Activated naive CD4-positive, alpha-beta T cell treated with anti-CD3 and anti-CD28 coated beads, Interleukin-2, amount 50 U/mL, for 72 hours (primary cell): ENCODE measurements at places on chromosomes 2 and 18.

DNA sequence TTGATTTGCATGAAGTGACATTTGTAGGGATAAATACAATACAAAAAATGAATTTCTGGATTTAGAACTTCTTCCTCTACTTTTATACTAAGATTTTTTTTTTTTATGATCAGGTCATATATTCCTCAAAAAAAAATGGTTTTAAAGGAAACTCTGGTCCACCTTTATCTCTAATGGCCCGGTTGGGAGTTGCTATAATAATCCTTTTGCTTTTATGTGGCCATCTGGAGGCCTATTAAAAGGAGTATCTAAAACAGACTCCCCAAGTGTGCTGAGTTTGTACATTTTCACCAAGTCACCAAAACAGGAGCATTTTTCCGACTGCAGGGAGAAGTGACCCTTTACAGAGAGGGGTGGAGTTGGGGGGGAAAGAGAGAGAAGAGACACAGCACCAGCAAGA lies 329.2 kb upstream of the FIGN start:
- DNase-seq: no peak

DNA sequence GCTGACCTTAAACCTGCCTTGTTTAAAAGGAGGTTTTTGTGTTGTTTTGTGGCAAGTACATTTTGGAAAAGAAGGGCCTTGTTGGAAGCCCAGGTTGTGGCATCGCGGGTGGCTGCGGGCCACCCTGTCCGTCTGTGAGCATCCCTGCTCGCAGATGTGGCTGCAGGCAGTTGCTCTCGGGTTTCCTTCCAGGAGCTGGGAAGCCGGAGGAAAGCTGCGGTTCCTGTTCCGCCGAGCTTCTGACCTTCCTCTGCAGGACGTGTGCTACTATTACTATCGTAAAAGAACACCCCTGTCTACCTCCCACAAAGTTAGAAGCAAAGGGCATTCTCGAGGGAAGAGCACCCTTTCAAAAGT lies 766 bp downstream of the MFF start:
- DNase-seq: no peak

- DNase-seq: no peak
These were observed 558.9 kb upstream of the PKDCC start for GRCh38 chr2:41488888-41489287.

DNA sequence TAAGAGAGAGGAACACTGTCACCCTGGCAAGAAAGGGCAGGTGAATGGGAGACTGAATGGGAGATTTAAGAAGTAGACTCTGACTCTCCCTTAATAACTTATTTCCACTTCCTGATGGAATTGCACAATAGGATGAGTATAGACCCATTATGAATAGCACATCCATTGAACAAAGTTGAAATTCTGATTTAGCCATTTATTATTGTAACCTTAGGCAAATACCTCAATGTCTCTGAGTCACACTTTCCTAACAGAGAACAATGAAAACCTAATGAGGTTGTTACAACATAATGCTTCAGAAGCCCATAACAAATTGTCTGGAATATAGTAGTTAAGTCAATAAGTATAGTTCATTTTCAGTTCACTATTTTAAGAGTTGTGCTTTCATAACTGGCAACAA lies 78.9 kb downstream of the NRXN1 start:
- DNase-seq: no peak

GRCh38 chr2:144099780-144100377 lies 420.0 kb downstream of the ZEB2 start:
- no peak for DNase-seq

GRCh38 chr18:30489890-30490643 lies 552.5 kb downstream of the DSC3 start:
- DNase-seq: no peak

DNA sequence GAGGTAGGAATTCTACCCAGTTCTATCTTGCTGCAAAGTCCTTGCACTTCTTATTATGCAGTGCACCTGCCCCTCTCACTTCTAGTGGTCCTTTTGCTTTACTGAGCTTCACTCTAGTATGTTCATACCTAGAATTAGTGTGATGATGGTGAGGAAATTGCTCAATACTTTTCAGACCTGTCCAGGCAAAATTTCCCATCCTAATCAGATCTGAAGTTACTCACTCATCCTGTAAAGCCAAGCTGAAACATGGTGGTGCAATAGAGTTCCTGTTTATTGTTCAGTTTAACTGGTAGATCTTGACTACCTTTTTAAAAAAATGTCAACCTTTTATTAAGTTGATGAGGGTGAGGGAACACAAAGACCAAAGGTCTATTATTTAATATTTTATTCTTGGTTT lies 12.6 kb upstream of the FIGN start:
- DNase-seq: no peak

DNA sequence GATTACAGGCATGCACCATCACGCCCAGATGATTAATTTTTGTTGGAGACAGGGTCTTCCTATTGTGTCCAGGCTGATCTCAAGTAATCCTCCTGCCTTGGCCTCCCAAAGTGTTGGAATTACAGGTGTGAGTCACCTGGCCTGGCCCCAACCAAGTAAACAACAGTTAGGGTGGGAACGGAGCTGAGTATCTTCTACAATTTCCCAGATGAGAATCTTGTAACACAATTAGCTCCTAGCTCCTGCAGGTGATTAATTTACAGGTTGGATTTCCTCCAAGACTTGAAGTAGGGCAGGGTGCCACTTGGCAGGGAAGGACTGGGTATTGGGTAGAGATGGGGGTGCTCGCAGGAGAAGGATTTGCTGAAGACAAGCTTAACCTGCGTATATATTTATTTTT lies 17.8 kb downstream of the NLRC4 start:
- no peak for DNase-seq

- DNase-seq: no peak
These were observed 24.6 kb downstream of the PRKRA start for GRCh38 chr2:178426388-178426787.

DNA sequence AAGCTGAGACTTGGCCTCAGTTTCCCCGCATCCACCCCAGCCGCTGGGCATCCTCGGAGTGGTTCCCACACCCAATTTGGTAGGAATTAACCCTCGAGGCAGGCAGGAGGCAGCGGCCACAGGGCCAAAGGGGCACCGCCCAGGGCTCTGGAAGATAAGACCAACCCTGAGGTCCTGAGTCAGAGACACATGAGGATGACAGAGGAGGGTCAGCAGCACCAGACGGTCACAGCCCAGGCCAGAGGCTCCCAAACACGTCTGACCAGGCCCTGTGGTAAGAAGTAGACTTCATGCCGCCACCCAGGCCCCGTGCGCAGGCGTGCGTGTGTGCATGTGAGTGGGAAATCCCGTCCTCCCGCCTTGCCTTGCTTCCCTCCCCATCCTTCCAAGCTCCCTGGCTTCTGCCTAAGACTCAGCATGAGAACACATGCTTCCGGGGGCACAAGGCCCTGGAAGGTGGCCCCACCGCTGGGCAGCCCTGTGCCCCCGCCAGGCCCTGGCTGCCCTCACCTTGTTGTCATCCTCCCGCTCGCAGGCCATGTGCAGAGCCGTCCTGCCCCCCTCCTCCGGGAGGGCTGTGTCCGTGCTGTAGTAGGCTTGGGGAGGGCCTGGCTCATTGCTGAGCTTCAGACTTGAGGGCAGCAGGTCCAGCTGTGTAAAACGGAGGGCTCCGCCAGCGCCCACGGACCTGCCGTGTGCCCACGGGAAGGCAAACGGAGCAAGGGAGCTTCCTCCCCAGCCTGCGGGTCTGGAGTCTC lies 46.3 kb downstream of the ANKMY1 start:
- no peak for DNase-seq

GRCh38 chr18:10006311-10006893 lies 92.6 kb downstream of the VAPA start:
- DNase-seq: no peak

DNA sequence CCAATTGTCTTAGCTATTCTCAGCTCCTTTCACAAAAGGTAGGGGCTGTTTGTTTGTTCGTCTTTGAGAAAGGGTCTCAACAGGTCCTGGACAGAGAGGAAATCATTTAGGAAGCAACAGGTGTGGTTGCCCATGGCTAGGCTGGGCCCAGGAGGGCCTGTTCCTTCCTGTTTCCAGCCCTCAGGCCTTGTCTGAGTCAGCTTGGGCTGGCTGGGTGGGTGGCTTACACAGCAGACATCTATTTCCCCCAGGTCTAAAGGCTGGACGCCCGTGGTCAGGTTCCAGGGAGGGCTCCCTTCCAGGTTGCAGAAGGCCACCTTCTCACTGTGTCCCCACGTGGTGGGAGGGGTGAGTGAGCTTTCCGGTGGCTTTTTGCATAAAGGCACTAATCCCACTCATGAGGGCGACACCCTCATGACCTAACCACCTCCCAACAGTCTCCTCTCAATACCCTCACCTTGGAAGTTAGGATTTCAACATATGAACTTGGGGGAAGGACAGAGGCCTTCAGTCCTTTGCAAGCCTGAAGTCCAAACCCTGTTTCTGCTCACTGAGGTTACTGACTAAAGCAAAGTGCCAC lies 45.5 kb downstream of the ARHGEF4 start:
- no peak for DNase-seq

- no peak for DNase-seq
These were observed 48.4 kb downstream of the DCDC2C start for GRCh38 chr2:3751806-3752205.

DNA sequence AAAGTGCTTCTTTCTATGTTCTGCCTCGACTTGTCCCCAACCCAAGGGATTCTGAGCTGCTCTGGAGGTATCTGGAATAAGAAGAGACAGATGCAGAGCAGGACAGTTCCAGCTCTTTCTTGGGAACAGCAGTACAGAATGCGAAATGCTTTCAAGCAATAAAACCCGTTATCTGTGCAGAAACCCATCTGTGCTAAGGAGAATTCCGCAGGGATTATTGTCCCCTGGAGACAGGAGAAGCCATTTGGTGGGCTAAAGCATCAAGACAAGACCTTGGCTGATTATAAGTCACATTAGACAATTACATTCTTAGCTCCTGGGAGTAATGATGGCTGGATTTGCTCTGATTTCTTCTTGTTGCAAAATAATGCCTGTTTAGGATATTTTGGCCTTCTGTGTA lies 185.4 kb upstream of the GLI2 start:
- no peak for DNase-seq

GRCh38 chr2:10242451-10242850 lies 60.3 kb upstream of the HPCAL1 start:
- DNase-seq: no peak

DNA sequence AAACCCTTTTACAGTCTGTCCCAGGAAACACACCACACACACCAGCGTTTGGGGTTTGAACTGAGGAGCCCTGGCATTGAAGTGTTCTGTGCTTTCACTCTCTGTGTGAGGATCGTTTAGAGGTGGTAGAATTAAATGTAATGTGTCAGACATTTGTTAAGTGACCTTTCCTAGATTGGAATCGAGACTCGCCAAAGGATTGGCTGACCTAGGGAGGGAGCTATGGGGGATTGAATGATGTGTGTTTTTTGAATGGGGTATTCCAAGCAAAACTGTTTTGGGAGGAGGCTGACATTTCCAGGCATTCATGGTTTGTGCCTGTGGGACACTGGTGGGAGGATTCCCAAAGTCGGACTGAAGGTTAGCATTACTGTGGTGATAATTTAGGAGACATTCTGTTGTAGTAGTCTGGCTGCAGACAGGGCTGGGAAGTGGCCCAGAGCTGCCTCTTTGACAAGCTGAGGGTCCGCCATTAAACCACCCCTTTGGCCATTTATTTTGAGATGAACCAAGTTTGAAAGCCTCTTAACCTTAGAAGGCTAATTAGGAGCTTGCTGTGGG lies 1.7 kb downstream of the MYO1B start:
- DNase-seq: no peak

GRCh38 chr18:26703170-26703930 lies 155.0 kb upstream of the KCTD1 start:
- DNase-seq: no peak

- no peak for DNase-seq
These were observed 109.8 kb downstream of the PARD3B start for GRCh38 chr2:204655101-204655500.

- no peak for DNase-seq
These were observed 28.2 kb upstream of the GATA6 start for GRCh38 chr18:22141211-22141610.

- DNase-seq: no peak
These were observed 650.1 kb downstream of the SLC4A3 start for GRCh38 chr2:220277445-220277975.

DNA sequence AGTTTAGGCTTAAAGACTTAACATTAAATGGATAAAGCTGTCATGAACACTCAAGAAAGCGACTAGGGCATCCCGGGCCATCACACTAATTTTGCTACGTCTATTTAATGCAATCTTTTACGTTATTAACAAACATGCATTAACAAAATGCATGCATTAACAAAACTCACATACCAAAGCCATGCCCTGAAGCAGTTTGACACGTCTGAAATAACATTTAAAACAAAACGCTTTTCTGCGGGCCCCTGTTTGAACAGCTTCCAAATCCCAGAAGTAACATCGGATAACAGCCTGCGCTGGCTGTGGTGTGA lies 458 bp downstream of the B4GALT6 start:
- DNase-seq: no peak

GRCh38 chr18:49393011-49393410 lies 67.4 kb downstream of the DYM start:
- no peak for DNase-seq

DNA sequence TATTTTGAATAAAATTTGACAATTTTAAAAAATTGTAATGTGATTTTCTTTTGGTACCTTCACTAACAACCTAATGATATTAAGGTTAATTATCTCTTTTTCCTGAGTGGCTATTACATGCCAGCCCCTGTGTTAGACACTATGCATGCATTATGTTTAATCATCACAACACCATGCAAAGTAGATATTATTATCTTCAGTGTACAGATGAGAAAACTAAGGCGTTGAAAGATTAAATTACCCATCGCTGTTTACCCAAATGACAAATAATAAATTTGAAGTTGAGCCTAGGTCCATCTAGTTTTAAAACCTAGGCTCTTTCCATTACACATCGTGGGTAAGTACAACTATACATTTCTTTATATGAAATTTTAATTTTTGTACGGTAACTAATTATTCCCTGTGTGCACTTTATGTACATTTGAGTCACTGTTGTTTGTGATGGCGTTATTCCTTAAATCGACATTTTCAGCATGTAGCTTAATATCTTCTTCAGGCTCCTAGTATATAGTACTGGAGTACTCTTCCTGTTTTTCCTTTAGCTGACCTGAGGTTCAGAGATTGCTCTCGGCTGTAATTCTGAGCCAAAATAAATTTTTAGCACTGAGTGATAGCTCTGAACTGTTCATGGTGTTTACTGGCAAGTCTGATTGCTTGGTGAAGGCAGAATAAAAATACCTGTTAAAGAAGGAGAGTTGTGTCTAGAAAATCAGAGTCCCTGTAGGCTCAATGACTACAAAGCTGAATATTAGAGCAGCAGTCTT lies 13.9 kb upstream of the MBD2 start:
- no peak for DNase-seq

DNA sequence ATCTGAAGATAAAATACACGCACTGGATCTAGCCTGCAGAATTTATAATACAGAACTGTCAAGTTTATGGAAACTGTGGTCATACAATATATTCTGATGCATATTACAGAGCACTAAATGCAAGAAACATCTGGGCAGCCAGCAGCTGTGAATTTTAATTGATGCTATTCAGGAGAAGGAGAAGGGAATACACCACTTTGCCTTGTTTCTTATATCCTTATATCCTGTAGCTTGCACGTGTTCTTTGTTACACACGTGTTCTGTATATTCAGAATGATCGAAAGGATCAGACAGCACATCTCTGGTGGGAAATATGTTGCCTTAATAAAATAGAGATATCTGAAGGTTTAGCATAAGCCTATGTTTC lies 335.8 kb downstream of the AGPS start:
- DNase-seq: no peak

- DNase-seq: no peak
These were observed 161.9 kb upstream of the RASGRP3 start for GRCh38 chr2:33314541-33314940.

GRCh38 chr18:79732721-79733025 lies 53.1 kb downstream of the CTDP1 start:
- no peak for DNase-seq

GRCh38 chr2:96703021-96703751 lies 36.7 kb downstream of the LMAN2L start:
- no peak for DNase-seq
